ENCODE measurements at places on chromosomes 7 and 10.

DNA sequence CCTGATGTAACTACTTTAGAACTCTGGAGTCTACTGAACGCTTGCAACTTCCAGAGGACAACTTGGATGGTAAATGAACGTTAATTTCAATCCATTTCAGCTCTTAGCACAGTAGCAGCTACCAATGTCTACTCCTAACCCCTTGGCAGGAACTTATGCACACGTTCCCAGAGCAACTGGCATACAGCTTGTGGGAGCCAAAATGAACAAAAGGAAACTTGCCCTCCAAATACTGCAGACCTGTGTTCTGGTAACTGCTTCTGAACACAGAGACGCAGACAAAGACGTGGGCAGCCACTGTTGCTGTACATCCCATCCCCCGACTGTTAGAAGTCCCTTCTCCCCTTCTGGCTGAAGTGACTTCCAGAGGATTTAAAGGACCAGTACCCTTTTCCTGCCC lies 61.3 kb downstream of the XPNPEP1 start:
- no peak for DNase-seq

DNA sequence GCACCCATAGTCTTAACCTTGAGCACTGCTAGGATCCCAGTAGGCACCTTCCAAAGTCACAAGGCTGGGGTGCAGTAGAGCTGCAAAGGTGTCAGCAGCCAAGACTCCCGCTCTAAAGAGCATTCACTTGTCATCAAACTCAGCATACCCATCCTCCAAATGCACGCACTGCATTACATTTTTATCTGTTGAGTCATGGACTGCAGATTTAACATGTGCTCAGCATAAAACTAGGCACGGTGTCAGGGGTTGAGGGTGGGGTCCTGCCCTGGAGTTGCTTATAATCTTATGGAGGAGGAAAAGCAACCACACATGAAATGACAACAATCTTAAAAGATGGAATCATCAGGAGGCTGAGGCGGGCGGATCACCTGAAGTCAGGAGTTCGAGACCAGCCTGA lies 102.6 kb downstream of the PARP12 start:
- DNase-seq, result no peak

GRCh38 chr7:44398953-44399574 lies 73.7 kb upstream of the CAMK2B start:
- no peak for DNase-seq

DNA sequence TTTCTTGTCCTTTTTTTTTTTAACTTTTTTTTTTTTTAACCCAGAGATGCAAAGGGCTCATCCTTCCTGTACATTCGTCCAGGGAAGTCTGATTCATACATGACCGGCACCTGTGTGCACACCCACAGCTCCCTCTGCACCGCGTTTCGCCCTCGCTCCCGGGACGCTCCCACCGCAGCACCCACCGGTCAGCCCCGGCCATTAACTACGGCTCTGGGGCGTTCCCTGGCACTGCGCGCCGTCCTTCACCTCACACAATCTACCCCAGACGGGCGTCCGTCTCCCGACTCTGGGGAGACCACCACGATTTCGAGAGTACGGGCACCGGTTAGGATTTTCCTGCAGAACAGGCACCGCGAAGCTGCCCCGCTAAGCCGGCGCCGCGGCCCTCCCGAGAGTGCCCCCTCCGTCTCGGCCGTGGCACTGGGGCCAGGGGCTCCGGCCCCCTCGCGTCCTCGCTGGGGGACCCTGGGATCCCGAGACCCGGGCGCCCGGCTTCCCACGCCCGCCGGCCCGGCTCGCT lies 452 bp downstream of the ATE1 start:
- no peak for DNase-seq

GRCh38 chr10:86937502-86938154 lies 19.8 kb downstream of the MMRN2 start:
- no peak for DNase-seq

DNA sequence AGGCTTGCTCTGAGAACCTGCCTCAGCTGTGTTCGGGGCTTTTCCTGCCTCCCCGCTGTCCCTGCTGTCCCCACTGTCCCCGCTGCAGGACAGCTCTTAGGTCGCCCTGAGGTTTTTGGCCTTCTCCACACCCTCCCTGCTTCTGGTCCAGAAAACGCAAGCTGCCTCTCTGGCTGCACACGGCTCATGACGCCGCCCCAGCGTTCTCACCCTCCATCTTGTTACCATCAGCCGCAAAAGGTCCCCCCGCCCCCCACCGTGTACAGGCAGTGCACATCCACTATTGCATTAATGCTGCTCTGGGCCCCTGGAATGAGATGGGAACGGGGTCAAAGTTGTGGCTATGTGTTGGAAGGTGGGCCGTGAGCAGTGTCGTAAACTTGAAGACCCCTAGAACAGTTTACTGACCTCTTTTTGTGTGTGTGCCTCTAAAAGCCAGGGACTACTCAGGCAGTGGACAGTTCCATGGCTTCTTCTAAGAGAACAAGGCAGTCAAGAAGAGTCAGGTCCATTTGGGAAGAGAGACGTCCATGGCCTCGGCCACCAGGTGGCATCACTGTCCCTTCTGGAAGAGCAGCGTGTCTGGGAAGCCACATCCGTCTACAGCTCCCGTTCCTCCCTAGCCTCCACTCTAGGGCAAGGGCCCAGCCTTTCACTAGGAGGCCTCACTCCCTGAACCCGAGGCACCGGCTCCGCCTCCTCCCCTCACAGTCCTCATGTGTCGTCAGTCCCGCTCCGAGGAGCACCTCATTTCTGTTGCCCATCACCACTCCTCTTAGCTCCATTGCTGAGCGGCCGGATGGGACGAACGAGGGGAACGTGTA lies 38.5 kb upstream of the MKRN1 start:
- peak; percentile 52 for DNase-seq

- no peak for DNase-seq
Measured at GRCh38 chr7:128453836-128454804, 1.6 kb upstream of the HILPDA start.

DNA sequence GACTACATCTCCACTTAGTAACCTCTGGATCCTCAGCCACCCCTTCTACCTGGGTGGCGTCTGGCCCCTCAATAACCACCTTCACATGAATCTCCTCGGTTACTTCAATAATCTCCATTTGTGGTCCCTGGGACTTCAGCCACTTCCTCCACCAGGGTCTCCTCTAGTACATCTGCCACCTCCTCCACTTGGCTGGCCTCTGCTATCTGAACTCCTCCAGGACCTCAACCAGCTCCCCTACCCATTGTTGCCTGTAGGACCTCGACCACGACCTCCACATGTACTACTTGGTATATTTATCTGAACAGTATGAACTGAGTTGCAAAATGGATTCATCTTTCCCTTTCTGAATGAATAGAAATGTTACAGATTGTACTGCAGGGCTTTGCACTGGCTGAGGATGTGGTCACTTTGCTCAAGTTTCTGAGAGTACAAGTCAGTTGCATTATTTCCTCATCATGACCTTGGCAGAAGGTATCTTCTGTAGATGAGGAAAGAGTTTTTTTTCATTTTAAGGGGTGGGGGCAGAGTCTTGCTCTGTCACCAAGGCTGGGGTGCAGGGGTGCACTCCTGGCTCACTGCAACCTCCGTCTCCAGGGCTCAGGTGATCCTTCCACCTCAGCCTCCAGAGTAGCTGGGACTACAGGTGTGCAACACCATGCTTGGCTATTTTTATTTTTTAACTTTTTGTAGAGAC lies 36.0 kb downstream of the MAT1A start:
- DNase-seq, result no peak

DNA sequence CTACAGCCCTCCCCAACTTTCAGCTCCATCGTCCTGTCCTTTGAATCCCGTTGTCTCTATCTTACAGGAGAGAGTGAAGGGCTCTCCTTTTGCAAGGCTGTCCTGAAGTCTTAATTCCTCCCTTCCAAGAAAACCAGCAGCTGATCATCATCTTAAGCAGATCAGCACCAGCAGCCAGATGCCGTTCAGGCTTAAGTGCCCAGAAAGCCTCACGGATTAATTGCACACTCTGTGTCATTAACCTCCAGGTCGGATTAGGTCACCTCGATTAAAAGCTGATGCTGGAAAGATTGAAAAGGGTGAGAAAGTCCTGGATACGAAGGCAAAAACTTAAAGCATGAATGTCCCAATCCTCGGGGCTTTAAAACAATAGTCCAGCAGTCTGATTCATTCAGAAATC lies 24.8 kb upstream of the ADARB2 start:
- DNase-seq, result no peak

DNA sequence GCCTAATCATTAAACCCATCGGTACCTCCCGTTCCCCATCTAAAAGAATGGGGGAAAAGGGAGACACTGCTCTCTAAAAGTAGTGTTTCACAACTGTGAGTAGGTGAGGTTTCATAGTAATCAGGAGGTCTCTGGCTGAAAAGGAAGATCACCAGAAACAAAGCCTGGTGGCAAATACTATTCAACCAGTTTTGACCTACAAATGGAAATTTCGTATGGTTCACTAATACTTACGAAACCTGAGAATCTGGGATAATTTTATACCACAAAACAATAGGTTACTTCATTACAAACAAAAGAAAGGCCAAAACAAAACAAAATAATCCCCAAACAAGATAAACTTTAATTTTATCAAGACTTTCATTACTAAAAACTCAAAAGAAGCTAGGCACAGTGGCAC lies 28.4 kb upstream of the ANLN start:
- no peak for DNase-seq

GRCh38 chr7:81195033-81195432 lies 276.2 kb upstream of the SEMA3C start:
- no peak for DNase-seq

GRCh38 chr7:33816106-33816505 lies 89.2 kb upstream of the BMPER start:
- DNase-seq, result no peak

DNA sequence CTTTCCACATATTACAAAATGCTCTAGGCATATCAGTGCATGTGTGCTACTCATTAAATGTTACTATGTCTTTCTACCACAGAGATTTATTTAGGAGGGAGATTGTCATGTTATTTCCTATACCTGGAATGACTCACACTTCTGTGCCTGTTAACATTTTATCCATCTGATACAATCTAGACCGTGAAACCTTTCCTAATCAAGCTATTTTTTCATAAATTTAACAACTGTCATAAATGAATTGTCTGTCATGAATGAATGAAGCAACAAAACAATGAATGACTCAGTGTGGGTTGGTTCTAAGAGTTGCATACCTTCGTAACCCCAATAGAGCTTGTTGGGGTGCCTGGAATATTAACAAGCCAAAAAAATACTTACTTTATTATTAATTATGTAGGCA lies 554.3 kb downstream of the GRM8 start:
- no peak for DNase-seq

- DNase-seq, result no peak
Measured at GRCh38 chr10:119872610-119872859, at the start of gene MCMBP. MCMBP (minus strand) TSS chr10:119872843; CDS start chr10:119872584, 259 bp downstream.

- no peak for DNase-seq
Measured at GRCh38 chr7:127644484-127644883, 7.5 kb upstream of the SND1 start.

DNA sequence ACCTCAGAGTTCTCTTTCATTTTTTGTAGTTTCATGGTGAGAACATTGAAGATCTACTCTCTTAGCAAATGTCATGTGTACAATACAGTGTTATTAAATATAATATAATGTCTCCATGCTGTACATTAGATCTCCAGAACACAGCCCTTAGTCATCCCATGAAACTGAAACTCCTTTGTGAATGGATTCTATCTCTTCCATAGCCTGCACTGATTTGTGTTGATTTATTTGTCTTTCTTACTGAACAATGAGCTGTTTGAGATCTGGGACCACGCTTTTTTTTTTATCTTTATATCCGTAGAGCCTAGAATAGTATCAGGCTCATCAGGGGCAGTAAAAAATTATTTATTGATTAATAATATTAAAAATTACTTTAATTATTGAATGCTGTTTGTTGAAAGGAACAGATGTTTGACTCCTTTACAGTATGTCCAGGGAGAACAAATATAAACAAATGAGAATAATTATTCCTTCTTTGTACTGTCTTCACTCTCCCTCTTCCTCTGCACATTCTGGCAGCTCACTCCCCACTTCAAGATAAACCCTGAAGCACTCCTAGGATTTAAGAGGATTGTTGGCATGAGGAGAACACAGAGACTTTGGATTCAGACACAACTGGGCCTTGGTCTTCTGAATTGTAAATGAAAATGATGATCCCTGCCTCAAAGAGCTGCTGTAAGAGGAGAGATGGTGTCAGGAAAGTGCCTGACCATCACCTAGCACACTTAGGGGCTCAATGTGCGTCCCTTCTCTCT lies 81.6 kb upstream of the MSRB2 start:
- DNase-seq, result no peak

DNA sequence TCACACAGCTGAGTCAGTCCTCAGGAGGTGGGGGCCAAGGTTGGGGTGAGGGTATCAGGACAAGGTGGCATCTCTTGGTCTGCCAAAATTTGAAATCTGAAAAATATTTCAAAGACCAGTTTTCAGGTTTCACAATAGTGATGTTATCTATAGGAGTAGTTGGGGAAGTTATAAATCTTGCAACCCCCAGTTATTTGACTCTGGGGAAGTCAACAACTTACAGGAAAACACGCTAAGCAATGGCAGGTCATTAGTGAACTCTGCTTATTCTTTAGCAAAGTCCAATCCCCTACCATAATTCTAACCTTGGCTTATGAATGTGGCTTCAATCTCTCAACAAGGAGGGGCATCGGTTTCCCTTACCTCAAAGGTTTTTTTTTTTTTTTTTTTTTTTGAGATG lies 94.9 kb downstream of the MARCHF5 start:
- DNase-seq, result no peak

DNA sequence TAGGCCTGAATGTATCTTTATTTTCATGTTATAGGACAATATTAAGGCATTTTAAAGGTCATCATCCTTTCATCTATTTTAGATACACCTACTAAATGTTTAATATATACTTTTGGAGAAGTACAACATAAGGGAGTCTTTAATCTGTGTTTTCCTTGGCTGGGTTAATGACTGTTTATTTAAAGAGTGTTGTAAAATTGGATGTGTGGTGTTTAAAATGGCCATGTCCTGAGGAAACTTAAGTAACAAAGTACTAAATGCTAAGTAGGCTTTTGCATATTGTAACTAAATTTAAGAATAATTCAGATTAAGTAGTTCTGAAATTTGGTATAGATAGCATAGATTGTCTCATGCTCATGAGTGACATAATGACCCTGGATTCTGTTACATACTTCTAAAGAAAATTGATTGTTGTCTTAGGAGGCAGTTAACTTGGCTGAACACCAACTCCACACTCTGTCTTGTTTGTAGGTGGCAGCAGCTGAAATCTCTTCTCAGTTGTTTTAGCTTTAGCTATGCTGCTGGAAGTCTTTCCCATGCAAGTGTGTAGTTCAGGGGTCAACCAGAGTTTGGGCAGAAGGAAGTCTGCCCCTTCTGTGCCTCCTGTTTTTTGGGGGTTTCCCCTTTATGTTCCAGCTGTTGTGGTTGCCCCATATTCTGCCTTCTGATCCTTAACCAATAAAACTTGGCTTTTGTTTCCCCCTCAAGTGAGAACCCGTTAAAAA lies 29.2 kb downstream of the DLD start:
- no peak for DNase-seq

DNA sequence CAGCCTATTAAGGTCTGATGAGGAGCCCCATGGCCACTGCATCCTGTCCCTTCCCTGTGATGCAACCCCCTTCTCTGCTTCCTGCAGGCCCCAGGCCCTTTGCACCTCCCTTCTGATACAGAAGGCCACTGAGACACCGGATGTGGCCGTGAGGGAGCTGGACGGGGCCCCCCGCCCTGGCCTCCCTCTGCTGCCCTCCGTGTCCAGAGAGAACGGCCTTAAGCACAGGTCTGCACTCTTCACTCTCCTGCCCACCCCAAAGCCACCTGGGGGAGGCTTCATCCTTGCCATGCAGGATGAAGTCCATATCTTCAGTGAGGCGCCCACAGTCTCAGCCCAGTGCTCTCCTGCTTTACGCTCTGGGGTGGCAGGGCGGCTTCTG lies 86.9 kb upstream of the GNA12 start:
- DNase-seq, result no peak

- no peak for DNase-seq
Measured at GRCh38 chr10:32409741-32410140, 36.2 kb upstream of the CCDC7 start.

- no peak for DNase-seq
Measured at GRCh38 chr7:84187813-84188510, 6.6 kb downstream of the SEMA3A start.

All from stimulated activated CD4-positive, alpha-beta T cell treated with anti-CD3 and anti-CD28 coated beads, Interleukin-1b, Interleukin-23, amount 100 ng/mL, for 1 hour (primary cell).